Stimulated activated CD8-positive, alpha-beta memory T cell treated with anti-CD3 and anti-CD28 coated beads, Interleukin-4, amount 100 ng/mL, for 4 hours (primary cell): ENCODE measurements at places on chromosomes 2 and 18.

DNA sequence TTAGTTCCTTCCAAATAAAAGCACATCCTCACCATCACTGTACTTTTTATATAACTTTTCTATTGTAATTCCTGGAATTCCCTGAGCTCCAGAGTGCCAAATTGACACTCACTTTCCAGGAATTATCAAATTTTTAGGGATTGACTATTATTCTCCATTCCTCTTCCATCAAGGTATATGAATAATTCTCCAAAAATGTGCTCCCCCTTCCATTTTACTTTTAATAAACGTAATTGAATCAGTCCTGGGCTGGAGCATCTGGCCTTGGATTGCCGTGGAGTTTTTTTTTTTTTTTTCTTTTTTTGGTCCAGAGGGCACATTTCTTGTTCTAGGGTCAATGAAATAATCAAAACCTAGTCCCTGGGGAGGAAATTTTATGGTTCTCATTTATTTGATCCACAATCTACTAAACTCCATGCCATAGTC lies 304.3 kb downstream of the CDCA7 start:
- no peak for DNase-seq

- no peak for DNase-seq
These were observed 39.9 kb downstream of the KIF1A start for GRCh38 chr2:240780023-240780700.

DNA sequence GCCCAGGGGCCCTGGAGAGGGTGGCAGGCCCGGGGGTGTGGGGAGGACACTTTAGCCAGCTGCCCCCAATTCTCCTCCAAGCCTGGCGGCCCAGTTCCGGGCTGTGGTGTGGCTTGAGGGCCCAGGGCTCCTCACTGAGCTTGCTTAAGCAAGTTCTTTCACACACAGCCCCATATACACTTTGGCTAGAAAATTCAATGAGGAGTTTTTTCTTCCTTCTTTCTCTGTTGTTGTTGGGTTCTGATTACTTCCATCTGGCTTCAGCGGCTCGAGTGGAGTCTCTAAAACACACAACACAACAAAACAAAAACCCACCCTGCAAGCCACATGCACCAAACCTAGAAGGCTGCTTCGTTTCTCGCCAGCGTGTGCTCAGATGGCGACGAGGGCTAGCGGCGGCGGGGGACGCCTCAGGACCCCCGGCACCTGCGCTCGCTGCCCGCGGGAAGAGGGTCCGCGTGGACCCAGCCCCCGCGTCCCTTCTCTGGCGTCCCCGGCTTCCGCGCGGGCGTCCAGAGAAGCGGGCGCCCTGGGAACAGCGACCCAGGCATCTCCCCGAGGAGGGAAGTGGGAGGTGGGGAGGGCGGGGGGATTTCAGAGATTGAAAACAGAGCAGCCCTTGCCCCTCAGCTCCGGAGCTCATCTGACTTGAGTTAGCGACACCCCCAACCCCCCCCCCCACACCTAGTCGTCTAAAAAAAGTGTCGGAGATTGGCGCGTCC lies 577 bp upstream of the GLI2 start:
- DNase-seq: no peak

DNA sequence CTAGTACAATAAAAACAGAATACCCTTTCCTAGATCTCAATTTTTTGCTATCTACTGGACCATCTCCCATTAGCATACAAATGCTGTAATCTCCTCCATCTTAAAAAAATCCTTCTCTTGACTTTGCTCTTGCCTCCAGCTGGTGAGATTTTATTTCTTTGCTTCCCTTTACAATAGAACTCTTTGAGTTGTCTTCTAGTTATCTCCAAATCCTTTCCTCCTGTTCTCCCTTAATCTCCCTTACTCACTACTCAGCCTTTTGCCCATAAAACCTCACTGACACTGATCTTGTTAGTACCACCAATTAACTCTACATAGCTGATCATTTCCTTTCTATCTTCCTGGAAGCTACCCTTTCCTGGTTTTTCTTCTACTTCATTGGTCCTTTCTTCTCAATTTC lies 63.5 kb upstream of the FRZB start:
- DNase-seq: no peak

GRCh38 chr2:220127311-220127710 lies 499.9 kb downstream of the SLC4A3 start:
- no peak for DNase-seq

DNA sequence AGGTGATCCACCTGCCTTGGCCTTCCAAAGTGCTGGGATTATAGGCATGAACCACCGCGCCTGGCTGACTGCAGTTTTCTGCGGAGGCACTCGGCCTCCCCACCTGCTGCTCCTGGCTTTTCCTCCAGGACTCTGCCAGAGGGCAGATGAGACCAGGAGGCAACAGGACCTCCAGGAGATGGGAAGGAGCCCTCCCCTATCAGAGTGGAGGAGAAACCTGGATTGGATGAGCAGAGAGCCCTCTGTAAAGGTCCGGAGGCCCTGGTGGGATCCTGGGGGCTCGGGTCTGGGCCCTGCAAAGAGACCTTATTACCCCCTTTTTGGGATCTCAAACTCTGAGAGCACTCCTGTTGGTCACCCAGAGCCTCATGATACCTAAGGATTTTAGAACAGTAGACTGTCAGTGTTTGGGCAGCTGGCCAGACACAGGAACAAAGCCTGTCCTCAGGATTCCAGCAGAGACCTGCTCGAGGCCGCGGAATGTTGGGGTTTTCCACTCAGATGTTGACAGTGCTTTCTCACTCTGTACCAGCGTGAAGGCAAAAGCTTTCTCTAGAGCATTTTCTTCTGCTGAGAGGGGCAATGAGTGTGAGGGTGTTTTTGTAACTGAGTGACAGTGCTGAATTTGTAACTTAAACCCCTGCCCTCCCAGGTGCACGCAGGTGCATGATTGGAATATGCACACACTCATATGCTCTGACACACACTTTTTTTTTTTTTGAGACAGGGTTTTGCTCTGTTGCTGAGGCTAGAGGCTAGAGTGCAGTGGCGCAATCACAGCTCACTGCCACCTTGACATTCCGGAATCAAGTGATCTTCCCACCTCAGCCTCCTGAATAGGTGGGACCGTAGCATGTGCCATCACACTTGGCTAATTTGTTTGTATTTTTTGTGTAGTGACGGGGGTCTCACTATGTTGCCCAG lies 48.4 kb downstream of the NPPC start:
- no peak for DNase-seq

GRCh38 chr2:11631462-11631861 lies 38.5 kb downstream of the NTSR2 start:
- no peak for DNase-seq

- no peak for DNase-seq
These were observed 69.3 kb upstream of the HK2 start for GRCh38 chr2:74764429-74765272.
